NCI-H2171 (cell line): ENCODE measurements at places on chromosomes 3 and 15.

GRCh38 chr3:192516820-192517219 lies 210.5 kb downstream of the FGF12 start:
- no peak for DNase-seq

DNA sequence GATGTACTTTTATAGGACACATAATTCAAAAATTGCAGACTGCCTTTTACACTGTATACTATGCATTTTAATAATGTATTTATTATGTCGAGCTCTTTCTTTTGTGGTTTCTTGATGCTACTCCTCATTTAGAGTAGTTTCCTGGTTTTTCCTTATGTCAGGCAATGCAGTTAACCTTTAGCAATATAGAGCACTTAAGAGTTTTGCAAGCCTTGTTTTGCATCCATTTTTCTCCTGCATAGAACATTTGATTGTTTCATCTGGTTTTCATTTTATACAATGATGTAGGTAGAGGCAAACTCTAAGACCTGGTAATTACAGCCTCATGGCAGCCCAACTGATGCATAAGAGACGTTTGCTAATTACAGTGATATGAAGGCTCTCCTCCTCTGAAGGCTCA lies 86.3 kb downstream of the PDZRN3 start:
- no peak for DNase-seq

DNA sequence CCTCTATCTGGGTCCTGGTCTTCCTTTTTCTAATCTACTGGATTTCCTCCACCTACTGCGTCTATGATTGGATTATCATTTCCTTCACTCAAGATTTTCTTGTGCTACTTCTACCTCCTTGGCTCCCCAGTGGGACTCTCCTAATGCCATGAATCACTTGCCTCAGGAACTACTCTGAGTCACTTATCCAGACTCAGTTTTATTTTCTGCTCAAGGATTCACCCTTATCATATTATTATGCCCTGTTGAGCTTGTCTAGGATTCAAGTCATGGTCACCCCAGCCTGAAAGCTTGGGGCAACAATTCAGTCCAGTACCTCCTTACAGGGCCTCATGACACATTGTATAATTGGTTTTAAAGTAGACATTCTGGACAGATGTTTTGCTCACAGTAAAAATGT lies 968.1 kb downstream of the ROBO1 start:
- DNase-seq: no peak

DNA sequence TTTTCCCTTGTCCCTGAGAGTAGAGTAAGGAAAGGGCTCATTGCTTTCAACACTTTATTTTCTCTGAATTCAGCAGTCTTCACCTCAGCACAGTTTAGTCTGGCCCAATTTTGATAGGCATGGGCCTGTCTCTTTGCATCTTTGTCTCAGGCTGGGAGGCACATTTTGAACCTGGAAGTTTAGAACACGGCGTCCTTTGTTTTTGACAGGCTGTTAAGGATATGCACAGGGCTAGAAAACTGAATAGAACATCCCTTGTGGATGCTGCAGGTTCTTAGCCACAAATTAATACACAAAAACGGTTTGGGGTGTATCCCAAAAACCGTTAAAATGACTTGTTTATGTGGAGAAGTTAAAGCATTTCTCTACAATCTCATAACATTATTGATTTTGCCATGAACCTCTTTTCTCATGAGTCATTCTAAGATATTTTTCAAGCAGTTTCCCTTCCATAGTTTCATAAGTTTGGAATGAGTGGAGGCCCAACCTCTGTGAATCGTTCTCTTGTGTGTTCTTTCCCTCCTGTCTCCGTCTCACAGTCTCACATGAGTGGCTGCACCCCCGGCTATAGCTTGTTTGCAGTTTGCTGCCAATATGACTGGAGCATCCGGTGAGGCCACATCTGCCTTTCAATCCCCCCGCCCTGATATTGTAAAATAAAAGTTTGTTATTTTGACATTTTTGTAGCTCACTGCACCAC lies 192.9 kb upstream of the EIF1B start:
- no peak for DNase-seq

DNA sequence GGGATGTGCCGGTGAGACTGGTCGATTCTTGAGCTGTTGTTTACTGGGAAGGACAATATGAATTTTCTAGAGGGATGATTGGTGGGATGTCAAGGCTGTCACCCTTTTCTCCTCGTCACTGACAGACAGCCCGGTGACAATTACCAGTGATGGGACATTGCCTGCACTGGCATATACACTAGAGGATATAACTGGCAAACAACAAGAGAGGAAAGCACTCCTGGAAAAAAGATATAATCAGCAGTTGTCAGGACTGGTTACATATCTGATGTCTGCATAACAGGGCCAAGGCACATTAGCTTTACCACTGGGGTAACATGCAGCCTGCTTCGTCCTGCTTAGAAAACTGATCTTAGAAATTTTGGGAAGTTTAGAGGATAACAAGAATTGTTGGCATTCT lies 131.1 kb downstream of the ROBO2 start:
- no peak for DNase-seq

DNA sequence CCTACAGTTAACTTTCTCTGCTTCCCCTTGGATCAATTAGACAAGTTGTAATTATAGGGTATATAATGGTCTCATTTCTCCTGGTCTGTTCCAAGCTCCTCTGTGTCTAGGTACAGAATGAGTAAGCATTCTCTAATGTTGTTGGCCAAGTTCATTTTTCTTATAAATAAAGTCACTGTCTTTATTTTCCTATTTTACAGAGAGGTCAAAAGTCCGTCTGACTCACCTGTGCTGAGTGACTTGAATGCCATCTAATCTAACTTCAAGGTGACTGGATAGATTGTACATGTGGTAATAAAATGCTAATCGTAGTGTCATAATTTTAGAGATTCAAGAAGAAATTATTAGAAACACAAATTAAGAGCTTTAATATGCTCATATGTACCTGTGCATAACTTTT lies 500.2 kb downstream of the PDCD6IP start:
- DNase-seq: no peak
